ENCODE measurements at places on chromosomes 4 and X.

DNA sequence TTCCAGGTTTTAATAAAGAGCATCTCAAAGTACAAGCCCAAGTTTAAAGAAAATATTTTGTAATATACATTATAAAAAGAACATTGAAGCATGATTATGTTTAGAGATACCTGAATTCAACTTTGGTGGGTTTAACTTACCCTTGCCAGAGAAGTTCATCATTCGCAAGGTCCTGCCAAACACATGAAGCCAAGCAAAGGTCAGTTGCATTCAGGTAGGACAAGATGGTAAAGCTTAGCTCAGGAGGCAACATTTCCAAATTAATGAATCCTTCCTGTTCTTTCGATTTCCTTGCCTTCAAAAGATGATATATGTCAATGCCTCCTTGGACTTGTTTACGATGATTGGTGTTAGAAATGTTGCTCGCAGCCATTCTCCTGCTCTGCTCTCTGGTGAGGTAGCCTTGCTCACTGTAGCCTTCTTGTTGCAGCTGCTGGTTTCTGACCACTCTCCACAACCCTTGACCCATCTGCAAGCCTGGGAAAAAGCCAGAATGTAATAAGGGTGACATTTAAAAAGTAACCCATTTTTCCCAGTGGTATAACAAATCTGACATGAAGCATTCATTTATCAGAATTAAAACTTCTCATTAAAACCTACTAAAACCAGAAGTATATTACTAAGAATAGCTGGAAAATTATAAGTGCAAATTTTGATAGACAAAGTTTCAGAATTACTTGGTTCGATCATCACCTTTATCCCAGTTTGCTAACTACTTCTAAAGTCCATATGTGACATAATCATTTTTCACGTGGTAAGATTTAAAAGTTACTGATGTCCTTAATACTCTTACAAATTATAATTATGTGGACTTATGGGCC, 20.6 kb downstream of the FBXO8 start:
- no peak for DNase-seq

DNA sequence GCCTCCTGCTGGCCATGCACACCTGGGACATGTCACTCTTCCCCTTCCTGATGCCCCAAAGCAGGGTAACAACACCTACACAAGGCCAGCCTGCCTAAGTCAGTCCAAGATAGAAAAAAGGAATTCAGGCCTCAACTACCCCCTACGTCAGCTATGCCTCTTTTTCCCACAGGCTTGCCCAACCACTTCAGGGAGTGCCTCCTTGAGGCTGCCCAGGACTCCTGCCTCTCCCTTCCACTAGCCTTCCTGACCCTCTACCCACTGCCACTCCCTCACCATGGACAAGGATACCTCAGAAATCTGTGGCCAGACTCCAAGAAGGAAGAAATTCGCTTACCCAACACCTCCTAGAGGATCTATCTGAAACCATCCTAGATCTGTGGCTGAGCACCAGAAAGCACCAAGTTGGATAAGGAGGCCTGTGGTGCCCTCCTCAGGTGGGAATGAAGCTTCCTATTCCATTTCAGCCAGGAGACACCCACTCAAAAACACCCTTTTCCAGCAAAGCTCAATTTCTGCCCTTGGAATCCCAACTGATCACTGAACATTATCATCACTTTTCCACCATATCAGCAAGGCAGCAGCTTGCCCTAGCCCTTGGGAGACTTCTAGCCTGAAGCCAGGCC, 1.8 kb downstream of the KDM5C start:
- no peak for DNase-seq

GRCh38 chrX:147900349-147900748, 11.4 kb upstream of the FMR1 start:
- DNase-seq = no peak

DNA sequence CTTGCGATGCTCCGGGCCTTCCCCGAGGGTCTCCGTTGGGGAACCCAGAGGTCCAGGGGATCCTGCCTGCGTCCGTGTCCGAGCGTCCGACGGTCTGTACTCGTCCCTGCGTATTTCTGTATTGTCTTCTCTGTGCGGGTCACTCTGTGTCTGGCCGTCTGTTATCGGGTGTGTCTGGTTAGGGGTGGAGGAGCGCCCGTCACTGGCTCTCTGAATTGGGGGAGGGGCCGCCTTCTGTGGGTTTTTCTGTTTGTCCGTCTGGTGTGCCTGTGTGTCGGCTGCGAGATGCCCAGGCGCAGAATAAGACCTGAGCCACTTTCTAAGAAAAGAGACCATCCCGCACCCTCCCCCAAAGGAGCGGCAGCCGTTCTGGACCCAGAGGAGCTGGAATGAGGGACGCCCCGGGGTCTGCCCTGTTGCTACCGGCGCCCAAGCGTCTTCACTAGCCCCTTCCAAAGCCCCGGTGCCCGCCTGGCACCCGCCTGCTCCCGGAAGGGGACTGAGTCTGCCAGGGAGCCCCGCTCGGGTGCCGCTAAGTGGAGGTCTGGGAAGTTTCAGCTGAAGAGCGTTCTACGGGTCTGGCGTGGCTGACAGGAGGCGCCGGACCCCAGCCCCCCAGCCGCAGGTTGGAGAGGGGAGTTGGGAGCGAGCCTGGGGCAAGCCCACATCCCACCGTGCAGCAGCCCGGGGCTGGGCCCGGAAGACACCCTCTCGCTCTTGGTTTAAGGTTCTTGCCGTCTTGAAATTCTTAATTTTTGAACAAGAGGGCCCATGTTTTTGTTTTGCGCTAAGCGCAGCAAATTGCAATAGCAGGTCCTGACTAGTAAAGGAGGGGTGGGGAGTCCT, 1.0 kb upstream of the OTOP1 start:
- DNase-seq = no peak

GRCh38 chr4:152485726-152486276, 50.1 kb downstream of the FBXW7 start:
- no peak for DNase-seq

GRCh38 chr4:143633833-143634232, 66.6 kb downstream of the FREM3 start:
- no peak for DNase-seq

DNA sequence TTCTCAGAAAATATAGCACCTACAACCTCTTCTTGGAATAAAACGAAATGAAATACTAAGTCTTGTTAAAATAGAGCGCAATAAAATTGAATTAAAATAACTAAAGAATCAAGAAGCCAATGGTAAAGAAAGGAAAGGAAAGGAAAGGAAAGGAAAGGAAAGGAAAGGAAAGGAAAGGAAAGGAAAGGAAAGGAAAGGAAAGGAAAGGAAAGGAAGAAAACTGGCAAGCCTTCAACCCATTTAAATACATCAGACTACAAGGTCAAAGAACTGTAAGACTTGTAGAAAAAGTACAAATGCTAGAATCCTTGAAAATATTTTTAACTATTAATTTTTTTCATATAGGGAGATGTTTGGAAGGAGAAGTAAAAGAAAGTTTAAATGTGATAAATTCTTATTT, 372.1 kb downstream of the IQCM start:
- DNase-seq = no peak

DNA sequence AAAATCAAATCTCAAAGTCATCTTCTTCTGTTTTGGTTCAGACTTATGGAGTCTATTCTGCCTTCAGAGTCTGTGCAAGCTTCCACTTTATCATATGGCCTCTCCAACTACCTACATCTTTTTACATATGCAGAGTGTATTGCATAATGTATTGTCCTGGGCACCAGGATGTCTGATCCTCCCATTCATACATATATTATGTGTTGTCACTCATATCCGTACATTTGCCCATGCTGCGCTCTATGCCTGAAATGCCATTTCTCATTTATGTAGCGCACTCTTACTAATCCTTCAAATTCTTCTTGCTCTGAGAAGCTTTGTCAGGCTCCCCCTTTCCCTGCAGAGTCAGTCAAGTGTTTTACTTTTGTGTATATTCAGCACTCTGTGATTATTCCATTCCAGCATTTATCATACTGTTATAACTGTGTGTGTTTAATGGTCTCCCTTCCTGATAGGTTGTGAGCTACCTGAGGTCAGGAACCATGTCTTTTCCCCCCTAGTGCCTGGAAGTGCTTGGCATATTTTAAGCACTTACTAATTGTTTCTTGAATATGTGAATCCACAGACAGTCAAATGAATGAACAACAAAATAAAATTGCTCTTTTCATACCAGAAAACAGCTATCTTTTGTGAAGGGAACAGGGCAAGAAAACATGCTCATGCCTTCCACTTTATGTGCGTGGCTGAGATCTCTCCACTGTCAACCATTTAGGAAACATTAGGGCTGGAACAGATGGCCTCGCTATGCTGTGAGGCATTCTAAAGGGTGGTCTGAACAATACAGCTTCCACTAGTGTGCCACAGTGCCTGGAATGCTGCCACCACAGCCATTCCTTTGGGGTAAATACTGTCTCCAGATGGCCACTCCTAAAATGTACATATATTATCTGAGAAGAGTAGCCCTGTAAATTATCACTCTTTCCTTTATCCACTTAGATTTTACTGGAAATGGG, 81.8 kb downstream of the GLUD2 start:
- no peak for DNase-seq

GRCh38 chrX:22629105-22629725, 356.5 kb downstream of the CBLL2 start:
- DNase-seq = no peak

GRCh38 chrX:14922437-14922836, 49.2 kb downstream of the MOSPD2 start:
- DNase-seq = no peak

- no peak for DNase-seq
Measured at GRCh38 chr4:94352163-94352562, 9.5 kb upstream of the HPGDS start.

DNA sequence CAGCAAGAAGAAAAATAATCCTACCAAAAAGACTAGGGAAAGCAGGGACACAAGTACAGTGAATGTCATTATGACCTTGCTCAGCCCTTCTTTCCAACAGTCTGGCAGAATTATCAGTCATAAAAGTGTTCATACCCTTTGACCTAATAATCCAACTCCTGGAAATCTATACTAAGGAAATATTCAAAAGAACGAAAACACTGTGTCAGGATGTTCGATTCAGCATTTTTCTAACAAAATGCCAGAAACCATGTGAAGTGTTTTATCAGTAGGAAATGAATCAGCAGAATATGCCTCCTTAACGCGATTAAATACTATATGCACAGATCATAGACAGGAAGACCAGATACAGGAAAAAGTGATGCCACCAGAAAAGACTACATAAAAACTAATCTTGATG, 16.2 kb upstream of the S100G start:
- DNase-seq = no peak

DNA sequence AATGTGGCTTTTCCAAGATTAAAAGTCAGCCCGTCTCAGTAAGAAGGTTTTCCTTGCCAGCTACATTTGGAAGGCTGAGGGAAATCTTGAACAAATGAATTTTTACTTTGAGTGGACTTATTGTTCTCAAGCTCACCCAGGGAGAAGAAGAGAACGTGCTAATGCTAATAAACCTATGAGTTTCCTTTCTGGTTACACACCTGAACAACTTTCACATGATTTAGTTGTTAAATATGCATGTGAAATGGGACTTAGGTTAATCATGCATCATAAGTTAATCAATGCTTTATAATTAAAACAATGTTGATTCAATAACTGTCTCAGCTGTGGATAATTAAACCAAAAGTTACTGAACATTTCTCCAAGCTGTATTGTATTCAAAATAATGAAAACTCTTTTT, 33.9 kb downstream of the DIPK2B start:
- no peak for DNase-seq

DNA sequence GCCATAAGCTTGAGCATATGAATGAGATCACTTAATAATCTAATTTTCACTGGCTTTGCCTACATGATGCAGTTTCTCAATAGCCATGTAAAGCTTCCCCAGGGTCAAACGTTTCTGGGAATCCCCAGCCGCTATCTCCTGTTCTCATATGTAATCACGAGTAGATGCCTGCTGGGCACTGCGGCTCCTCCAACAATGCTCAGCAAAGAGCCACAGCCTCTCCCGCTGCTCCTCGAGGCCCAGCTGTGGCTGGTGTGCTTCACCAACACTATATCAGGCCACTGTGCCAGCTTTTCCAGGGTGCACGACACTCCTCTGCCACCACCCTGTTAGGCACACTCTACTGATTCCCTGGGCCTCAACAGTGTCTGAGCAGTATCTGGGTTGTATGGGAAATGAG, 78.3 kb upstream of the RASGEF1B start:
- no peak for DNase-seq

DNA sequence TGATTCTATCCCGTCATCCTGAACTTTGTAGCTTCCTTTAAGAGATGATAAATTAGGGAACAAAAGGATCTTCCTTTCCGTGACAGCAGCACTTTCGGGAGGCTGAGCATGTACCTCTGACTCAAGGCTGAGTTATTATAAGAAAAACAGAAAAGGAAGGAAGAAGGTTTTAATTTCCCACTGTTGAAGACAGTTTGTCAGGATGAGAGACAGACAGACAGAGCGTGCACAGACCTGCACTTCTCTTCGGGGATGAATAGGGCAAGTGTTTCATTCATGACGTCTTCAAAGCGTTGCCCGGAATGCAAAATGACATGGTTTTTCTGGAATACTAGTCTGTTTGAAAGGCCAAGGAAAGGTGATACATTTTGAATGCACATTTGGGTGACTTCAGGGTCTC, 405.3 kb upstream of the FAT1 start:
- DNase-seq = no peak

- no peak for DNase-seq
Measured at GRCh38 chr4:53576676-53577372, 14.5 kb downstream of the LNX1 start.

- DNase-seq = no peak
Measured at GRCh38 chrX:37677243-37677642, 8.3 kb upstream of the XK start.

GRCh38 chrX:150293311-150294013, 69.7 kb upstream of the MAMLD1 start:
- DNase-seq = no peak

DNA sequence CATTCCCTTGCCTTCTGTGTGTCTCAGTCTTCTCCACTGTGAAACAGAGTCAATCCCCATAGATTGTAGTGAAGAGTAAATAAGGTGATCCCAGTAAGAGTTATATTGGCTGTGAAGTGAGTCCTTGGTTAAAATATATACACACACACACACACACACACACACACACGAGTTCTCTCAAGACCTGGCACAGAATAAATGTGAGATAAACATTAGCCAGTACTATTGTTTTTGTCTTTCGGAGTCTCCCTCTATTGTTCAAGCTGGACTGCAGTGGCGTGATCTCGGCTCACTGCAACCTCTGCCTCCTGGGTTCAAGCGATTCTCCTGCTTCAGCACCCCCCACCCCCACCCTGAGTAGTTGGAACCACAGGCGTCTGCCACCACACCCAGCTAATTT, 44.8 kb upstream of the FAM156A start:
- no peak for DNase-seq

DNA sequence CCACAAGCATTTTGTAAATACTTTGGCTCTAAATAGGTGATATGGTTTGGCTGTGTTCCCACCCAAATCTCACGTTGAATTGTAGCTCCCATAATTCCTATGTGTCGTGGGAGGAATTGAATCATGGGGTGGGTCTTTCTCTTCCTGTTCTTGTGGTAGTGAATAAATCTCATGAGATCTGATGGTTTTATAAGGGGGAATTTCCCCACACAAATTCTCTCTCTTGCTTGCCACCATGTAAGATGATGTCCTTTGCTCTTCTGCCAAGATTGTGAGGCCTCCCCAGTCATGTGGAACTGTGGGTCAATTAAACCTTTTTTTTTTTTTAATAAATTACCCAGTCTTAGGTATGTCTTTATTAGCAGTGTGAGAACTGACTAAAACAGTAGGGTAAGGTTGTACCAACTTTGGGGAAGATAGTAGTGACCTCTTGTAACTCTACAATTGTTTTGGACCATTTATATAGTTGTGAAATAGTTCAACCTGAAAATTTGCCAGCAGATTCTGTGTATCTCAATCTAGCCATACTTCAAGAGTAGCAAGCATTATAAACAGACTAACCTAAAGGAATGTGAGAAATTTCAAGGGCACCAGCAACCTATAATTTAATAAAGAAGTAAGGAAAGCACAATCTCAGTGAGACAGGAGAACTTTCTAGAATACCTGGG, 727.8 kb downstream of the GRID2 start:
- no peak for DNase-seq
